NCI-H1436 (cell line): ENCODE measurements at places on chromosomes 1 and 21.

- no peak for DNase-seq
These were observed 23.9 kb downstream of the RAB3B start for GRCh38 chr1:51966559-51966958.

DNA sequence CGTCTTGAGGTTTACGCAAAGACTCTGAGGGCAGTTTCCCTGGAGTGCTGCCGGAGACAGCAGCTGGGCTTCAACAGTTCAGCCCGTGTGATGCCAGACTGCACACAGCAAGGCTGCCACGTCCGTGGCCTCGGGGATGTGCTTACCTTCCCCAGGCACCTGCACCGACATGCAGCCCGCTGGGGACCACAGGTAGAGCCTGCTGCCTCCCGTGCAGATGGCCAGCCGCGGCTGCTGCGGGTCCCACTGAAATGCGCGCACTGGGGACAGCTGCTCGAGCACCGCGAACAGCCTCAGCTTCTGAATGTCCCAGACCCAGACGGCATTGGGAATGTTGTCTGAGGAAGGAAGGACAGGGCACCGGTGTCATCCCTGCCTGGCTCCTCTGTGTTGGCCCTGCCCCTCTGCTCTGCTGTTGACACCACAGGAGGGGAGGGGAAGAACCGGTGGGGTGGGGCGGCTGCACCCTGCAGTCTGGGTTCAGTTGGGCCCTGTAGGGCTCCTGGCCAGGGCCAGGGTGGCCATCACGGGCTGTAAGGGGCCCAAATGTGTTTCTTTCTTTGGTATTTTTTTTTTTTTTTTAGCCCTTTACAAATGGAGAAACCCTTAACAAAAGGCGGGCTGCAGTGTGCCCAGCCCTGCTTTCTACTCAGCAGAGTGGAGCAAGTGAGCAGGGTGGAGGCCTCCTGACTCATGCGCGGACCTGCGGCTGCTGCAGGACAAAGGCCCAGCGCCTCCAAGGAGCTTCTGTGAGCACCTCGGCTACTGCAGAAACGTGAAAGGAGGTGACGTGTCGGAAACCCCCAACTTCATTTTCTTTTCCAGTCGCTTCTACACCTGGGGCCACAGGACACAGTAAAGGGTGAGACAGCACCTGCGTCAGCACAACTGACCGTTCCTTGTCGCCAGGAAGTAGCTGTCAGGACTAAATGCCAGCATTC lies 6.8 kb downstream of the TPRG1L start:
- no peak for DNase-seq

DNA sequence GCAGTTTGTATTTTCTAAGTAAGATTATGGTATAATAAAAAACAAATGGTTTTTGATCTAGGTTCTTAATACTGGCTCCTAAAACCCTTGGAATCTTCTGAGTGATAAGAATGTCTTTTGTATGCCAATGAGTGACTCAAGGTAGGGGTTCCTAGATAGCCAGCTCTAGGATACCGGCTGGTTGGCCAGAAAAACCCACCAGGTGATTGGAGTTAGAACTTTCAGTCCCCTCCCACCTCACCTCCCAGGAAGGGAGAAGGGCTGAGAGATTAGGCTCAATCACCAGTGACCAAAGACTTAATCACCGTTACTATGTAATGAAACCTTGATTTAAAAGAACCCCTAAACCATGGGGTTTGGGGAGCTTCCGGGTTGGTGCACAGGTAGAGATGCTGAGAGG lies 8.7 kb upstream of the BRDT start:
- DNase-seq = no peak

DNA sequence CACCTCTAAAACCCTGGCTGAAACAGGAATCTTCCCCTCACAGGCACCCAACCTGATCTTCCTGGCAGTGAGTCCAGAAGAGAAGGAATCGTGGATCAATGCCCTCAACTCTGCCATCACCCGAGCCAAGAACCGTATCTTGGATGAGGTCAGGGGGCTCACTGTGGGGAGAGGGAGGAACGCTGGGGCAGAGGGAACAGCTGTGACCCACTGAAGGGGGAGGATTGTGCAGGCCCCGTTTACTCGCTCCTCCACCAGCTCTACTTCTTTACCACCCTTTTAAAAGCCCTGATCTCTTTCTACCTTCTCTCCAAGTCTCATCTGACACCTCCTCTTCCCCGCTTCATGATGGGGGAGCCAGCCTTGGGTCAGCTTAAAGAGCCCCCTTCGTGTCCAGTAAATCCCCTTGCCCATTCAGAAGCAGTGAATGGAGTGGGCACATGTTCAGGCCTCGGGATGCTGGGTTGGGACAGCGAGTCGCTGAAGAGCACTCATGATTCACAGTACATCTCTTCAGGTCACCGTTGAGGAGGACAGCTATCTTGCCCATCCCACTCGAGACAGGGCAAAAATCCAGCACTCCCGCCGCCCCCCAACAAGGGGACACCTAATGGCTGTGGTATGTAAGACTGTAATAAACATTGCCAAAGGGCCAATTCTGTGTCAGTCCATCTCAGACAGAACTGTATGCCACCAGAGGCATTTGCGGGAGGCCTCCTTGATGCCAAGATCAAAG lies 7.3 kb downstream of the PLEKHO1 start:
- no peak for DNase-seq

DNA sequence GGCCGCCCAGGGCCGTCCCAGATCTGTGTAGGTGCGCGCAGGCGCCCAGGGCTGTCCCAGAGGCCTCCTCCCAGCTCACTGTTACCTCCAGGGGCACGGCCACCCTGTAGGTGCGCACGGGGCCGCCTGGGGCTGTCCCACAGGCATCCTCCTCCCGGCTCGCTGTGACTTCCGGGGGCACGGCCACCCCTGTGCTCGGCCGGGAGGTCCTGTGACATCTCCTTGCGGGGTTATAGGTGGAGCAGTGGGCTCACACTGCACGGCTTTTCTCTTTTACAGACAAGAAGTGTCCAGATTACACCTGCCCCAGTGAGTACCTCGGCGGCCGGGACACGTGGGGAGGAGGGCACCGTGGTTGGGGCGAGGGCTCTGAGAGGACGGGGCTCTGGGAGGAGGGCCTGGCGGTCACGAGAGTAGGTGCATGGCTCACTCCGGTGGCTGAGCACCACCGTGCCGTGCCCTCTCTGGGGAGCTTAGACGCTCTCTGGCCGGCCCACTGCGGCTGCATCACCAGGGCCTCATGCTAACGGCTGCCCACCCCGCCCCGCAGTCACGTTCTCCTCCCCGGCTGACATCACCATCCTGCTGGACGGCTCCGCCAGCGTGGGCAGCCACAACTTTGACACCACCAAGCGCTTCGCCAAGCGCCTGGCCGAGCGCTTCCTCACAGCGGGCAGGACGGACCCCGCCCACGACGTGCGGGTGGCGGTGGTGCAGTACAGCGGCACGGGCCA lies 21.4 kb downstream of the COL6A1 start:
- DNase-seq = no peak

- DNase-seq = no peak
These were observed 7.0 kb upstream of the IL23R start for GRCh38 chr1:67159233-67159632.

DNA sequence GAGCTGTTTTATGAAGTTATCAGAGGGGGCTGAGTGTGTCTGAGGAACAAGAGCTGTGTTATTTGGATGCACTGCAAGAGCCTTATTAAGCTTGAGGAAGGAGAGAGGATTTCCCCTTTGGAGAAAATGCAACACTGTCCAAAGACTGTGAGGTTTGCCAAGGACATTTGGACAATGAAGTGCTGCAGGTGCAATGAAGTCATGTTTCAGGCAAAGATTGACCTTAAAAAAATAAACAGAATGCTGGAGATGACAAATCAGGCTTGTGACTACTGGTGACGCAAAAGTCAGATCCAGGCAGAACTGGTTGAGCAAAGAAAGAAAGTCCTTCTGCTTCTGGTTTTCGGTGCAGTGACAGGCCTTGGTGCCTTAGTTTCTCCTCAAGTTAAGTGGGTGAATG lies 125.2 kb upstream of the KIAA0040 start:
- DNase-seq = no peak

DNA sequence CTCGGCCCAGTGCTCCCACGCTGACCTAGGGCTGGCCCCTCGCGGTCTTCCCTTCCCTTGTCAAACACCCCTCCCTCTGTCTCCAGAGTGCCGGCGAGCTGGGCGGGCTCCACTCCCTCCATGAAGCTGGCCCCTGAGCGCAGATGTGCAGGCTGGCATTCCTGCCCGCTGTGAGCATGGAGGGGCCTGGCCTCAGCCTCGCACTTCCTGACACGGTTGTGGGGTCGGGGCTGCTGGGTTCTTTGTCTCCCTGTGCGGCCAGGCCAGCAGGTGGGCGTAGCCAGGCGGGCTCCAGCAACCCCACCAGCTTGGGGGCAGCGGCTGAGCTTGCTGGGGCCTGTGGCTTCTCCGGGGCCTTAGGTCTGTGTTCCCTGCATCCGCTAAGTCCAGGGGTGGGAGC lies 14.2 kb upstream of the PEX10 start:
- DNase-seq = no peak
